ENCODE measurements at places on chromosomes 6 and 20. TPM values are rescaled to one million over a fixed set of nuclear protein-coding genes. Genes with fewer than 3 reads are reported as not detected.

FKBP1C gene
- total RNA-seq = not detected

TNXB gene
- 214 TPM for total RNA-seq

SAMD5 gene
- total RNA-seq = 9.5 TPM

OR12D3 gene
- total RNA-seq = not detected

RPP21 gene
- total RNA-seq = 14.9 TPM

GRCh38 chr20:1946442-1946761 lies 47.5 kb downstream of the PDYN start:
- DNase-seq = no peak

DNA sequence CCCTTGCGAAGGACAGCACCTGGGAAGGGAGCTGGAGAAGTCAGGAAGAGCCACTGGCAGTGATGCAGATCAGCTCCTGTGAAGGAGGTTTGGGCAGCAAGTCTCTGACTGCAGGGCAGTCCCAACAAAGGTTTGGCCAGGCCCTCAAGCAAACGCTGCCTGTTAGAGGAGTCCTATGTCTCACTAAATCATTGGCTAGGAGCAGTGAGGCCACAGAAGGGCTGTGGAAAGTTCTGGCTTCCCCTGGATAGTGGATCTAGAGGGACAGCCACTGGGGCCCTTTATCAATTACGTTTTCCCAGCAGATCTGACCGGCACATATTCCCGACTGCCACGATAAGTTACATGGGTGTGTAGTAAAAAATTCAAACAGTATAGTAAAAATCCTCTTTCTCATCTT lies 2.5 kb downstream of the TTPAL start:
- DNase-seq = no peak

DNA sequence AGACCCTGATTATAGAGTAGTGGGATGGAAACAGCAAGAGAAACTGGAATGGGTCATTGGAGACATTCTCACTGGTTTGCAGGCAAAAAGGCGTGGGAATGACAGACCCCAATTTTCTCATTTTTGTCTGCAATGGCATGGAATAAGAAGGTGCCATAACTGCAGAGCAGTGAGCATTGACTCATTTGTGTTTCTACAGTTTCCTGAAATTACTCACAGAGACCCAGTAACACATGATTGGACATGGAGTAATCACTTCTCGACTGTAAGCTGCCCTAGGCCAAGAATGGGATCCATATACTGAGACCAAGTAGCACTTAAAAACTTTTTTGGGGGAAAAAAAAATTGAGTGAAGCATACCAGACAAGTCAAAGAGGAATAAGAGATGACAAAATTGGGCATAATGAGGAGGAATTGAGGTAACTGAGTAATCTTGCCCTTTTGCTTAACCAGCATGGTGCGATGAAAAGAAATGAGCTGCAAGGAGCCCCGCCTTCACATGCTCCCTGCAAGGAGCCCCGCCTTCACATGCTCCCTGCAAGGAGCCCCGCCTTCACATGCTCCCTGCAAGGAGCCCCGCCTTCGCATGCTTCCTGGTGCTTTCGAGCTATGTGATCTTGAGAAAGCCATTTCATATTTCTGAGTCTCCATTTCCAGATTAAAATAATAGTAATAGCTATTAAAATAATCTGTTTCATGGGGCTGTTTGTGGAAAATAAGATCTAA lies 44.1 kb downstream of the NHSL1 start:
- no peak for DNase-seq

DNA sequence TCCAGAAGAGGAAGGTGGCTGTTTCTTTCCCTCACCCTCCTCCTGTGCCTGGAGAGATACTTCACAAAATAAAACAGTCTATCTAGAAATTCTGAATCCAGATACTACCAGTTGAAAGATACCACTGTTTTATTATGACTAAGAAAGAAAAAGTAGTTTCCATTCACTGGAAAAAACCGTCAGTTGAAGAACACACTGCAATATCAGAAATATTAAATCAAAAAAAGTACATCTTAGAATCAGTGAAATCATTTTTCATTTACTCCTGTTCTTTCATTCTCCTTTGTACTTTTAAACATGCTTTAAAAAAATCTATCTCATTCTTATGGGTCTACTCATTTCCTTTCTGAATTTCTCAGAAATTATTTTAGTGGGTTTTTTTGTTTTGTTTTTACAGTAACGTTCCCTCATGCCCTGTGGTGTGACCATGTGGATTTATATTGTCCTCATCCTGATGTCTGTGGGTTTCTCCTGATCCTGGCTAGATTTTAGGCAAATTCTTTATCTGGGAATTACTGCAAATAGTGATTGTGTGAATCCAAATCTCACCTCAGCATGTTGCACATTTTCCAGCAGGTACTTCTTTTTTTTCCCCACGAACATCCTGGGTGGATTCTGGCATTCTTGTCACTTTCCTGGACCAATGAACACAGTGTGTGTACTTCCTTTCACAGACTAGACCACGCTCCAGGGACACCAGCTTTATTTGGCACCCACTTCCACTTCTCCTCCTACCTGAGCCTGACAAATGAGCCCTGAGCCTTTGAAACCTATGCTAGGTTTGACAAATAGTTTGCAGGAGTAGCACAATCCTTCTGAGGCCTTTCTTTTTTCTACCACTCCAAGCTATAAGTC lies 114.0 kb upstream of the LAMP5 start:
- DNase-seq = no peak

DNA sequence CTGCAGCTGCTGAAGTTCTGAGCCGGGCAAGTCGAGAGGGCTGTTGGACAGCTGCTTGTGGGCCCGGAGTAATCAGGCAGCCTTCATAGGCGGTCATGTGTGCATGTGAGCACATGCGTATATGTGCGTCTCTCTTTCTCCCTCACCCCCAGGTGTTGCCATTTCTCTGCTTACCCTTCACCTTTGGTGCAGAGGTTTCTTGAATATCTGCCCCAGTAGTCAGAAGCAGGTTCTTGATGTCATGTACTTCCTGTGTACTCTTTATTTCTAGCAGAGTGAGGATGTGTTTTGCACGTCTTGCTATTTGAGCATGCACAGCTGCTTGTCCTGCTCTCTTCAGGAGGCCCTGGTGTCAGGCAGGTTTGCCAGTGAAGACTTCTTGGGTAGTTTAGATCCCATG lies 21.2 kb upstream of the MAPK13 start:
- DNase-seq = peak; percentile 60

GRCh38 chr6:40932366-40932765 lies 106.7 kb downstream of the UNC5CL start:
- no peak for DNase-seq

GRCh38 chr6:167330750-167331149 lies 5.9 kb downstream of the TTLL2 start:
- no peak for DNase-seq

DNA sequence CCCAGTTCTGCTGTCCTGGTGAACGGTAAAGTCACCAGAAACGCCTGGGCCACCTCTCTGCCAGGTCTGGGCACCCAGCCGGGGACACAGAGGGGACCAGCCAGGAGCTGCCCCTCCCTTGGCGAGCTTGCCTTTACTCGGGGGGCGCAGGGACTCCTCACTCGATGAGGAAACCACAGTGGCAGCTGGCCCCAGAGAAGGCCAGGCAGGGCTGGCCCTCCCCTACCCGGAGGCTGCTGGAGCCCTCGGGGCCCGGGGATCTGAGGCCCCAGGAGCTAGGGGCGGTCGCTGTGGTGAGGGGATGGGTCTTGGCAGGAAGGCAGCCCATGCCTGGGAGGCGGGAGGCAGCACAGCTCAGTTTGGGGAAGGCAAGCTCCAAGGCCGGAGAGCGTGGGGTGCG lies 80.4 kb upstream of the SLCO4A1 start:
- DNase-seq = no peak

GRCh38 chr6:5082487-5083306 lies 2.4 kb upstream of the PPP1R3G start:
- no peak for DNase-seq

GRCh38 chr6:83188501-83188900 lies 4.6 kb downstream of the PGM3 start:
- DNase-seq = no peak

DNA sequence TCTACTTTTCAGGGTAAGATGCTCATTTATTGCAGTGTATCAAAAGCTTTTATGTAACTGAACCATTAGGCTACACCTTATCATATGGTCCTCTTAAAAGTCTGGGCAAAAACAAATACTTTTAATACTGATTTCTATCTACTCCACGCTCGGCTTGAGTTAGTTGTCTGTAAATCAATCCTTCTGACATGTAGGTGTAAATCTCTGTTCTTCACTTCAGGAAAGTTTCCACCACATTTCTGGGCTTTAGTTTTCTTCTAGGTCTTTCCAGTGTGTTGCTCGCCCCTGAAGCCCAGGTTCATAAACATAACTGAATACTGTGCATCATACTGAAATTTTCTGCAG lies 89.2 kb upstream of the RNF217 start:
- DNase-seq = no peak

- DNase-seq = no peak
These were observed 216.4 kb upstream of the MCHR2 start for GRCh38 chr6:100210137-100211117.

DNA sequence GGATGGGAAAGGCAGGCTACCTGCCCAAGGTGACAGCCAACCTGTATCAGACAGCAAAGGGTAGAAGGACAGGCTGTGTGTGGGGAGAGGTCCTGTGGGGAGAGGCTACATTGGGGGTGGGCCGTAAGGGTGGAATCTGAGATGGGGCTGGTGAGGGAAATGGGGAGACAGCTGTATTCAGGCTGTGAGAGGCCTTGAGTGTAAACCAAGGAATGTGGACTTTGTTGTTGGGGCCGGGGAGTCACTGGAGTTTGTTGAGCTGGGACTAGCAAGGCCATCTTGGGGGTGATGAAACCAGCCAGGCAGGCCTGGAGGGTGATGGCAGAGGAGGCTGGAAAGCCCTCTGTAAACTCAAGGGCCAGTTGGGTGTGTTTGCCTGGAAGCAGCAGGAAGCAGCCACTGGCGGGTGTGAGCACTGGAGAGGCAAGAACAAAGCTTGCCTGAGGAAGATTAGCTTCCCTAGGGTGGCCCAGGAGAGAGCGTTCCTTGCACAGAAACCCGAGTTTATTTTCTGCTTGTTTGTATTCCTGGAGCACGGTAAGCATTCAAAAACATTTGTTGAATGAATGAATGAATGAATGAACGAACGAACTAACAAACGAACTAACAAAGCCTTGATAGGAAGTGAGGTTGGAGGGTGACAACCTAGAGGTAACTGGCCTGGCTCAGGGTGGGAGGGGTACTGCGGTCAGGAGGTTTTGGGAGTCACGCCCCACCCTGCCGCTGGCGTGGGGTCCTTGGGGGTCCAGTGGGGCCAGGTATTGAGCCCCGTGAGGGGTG lies 18.9 kb downstream of the TTBK1 start:
- DNase-seq = no peak

DNA sequence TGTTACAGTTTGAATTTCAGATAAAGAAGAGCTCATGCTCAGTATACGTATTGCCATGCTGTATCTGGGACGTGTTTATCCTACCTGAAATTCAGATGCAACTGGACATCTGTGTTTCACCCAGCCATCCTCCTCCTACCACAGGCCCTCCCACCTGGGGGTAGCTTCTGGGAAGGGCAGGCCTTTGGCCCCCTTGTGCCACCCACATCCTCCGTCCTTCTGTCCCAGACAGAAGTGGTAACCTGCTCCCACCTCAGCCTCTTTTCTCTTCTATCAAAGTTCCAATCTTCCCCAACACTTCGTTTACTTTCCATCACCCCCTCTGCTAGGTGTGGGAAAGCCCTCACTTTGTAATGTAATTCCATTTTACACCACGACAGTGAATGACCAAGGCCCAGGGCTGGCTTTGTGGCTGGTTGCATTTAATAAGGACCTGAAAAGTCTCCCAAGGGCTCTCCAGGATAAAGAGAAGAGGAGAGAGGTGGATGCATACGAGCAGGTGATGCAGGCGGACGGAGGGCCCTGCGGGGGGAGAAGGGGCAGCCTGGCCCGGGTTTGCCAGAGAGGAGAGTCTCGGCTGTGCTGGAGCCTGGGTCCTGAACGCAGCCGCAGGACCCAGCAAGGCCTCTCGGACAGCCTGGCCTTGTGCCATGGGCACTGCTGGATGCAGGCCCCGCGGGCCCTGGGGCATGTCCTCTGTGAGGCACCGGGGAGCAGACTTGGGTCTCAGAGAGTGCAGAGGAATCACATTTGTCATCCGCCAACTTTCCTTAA lies 98.4 kb downstream of the PSMB1 start:
- DNase-seq = no peak

- DNase-seq = no peak
These were observed 586 bp upstream of the NQO2 start for GRCh38 chr6:2998998-2999617.

- no peak for DNase-seq
These were observed 16.1 kb downstream of the ISM1 start for GRCh38 chr20:13236990-13237720.

Data from tongue (tissue), 3 donors.